ENCODE measurements at places on chromosomes 2 and 18. TPM values are rescaled to one million over a fixed set of nuclear protein-coding genes. Genes with fewer than 3 reads are reported as not detected.

GRCh38 chr2:134287323-134287722 is 33.5 kb downstream of the MGAT5 start:
- no peak overlapping the region for H3K27ac ChIP-seq
- H3K4me1 ChIP-seq: peaks cover 7% of the 10 kb centered on the region
- DNase-seq: no peak
- no peaks in the 10 kb centered on the region for H3K27me3 ChIP-seq
- no peak overlapping the region for H3K4me3 ChIP-seq
- H3K36me3 ChIP-seq: no peaks in the 10 kb centered on the region

DNA sequence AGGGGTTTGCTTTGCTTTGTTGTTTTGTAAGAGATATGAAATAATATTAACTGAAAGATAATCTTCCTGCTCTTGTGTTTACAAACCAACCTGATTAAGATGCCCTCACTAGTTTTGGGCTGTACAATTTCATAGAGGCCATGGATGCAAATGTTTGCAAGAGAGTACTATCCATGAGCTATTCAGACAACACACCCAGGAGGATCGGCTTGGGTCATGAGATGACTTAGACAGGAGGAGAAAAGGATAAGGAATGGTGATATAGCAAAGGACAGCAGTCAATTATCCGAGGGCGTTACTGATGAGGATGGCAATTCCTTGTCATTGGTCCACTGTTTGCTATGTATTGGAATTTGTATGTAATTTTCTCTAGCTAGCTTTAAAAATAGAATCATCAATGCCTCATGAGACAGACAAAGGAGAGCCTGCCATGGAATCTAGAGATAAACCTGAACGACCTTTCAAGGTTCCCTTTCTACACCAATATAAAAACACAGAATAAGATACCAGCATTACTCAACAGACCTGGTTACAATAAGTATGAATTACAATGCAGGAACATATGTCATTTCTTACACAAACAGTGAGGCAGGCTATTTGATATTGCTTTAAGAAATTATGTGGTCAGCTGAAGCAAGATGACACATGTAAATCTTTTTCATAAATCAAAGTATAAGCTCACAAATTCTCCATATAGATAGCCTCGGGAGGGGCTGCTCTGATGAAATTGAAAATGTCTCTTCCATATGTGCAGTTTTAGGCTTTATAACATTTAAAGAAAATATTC is 54.4 kb upstream of the SOS1 start:
- no peaks in the 10 kb centered on the region for H3K4me1 ChIP-seq
- H3K4me3 ChIP-seq: no peak overlapping the region
- no peaks in the 10 kb centered on the region for H3K36me3 ChIP-seq
- no peaks in the 10 kb centered on the region for H3K27me3 ChIP-seq
- DNase-seq: no peak

DNA sequence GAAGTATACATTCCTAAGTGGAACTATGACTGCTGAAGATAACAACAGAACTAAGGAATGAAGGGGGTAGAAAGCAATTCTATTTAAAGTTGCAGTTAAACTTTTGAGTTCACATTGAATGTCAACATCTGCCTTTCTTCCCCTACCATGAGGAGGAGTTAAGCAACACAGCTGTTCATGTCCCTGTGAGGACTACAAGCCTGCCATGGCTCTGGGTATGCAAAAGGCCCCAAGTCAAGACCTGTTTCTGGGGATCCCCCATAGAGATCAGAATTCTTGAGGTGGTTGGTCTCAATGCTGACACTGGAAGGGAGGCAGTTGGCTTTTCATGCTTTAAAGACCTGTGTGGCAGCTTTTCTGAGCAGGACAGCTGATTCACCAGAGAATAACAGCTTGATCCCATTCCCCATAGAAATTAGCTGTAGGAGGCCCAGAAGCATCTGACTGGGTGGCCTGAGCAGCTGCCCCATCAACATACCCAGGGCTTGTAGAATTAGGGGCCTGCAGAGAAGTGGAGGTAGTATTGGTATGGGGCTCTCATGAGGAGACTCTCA is 131.0 kb downstream of the SETBP1 start:
- peaks cover 31% of the 10 kb centered on the region for H3K4me1 ChIP-seq
- DNase-seq: no peak
- peaks cover 51% of the 10 kb centered on the region for H3K36me3 ChIP-seq
- no peak overlapping the region for H3K4me3 ChIP-seq
- peaks cover 3% of the 10 kb centered on the region for H3K27me3 ChIP-seq

DNA sequence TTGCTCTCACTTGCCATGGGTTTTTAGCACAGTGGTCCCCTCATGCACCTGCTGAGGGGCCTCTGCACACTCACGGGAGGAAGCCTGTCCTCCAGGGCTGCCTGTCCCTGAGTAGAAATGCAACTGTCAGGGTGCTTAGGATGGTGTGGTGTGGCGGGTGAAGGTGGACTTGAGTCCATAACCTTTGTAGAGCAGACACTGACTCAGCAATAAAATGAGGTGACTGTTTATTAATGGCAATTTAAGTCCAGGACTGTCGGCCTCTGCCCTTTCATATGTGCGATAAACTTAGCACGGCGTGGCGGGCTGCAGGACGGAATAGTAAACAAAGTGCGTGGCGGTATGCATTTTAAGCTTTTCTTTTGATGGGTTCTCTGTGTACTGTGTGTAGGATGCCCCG is 188.2 kb downstream of the LDLRAD4 start:
- H3K27ac ChIP-seq: no peak overlapping the region
- no peak for DNase-seq
- no peak overlapping the region for H3K4me3 ChIP-seq
- peaks cover 4% of the 10 kb centered on the region for H3K27me3 ChIP-seq
- H3K36me3 ChIP-seq: peaks cover 5% of the 10 kb centered on the region

- peaks cover 14% of the 10 kb centered on the region for H3K27me3 ChIP-seq
- peaks cover 18% of the 10 kb centered on the region for H3K36me3 ChIP-seq
- H3K4me1 ChIP-seq: peaks cover 4% of the 10 kb centered on the region
- DNase-seq: no peak
- no peak overlapping the region for H3K4me3 ChIP-seq
These were observed 205.9 kb downstream of the EIPR1 start for GRCh38 chr2:3171564-3172264.

GRCh38 chr2:155080373-155080772 is 381.9 kb downstream of the KCNJ3 start:
- no peak for DNase-seq
- no peaks in the 10 kb centered on the region for H3K27me3 ChIP-seq
- no peak overlapping the region for H3K27ac ChIP-seq
- no peak overlapping the region for H3K4me3 ChIP-seq
- H3K36me3 ChIP-seq: no peaks in the 10 kb centered on the region

Gene BOLL
- total RNA-seq: not detected

Gene TACR1
- 1.0 TPM for total RNA-seq

Gene ABCB11
- total RNA-seq: 1.9 TPM
